Colonic mucosa (tissue), 4 donors: ENCODE measurements at places on chromosomes 3 and 15.

- no peak for DNase-seq
Observed at GRCh38 chr15:65392368-65392767, 14.6 kb upstream of the IGDCC3 start.

GRCh38 chr15:57301307-57301706 lies 75.0 kb upstream of the CGNL1 start:
- DNase-seq: no peak

DNA sequence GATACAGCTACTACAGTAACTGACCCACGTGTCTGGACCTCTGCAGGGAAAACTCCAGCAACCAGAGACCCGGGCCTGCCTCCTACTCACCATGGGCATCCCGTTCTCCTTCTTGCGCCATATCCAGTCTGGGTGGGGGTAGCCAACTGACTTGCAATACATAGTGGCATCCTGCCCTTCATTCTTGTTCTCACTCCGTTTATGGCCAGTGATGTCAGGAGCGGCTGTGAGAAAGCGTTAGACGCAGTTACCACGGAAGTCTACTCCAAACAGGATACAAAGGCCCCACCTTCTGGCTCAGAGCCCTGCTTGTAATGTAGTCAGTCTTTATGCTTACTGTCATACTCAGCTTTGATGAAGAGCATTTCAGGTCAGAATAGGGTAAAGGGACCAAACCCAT lies 59.6 kb downstream of the NPTN start:
- peak; percentile 91 for DNase-seq

GRCh38 chr15:25188551-25189101 lies 233.8 kb downstream of the SNRPN start:
- DNase-seq: no peak

GRCh38 chr3:159151130-159151529 lies 349.3 kb downstream of the MFSD1 start:
- no peak for DNase-seq

- no peak for DNase-seq
Observed at GRCh38 chr15:99819981-99820718, 86.9 kb upstream of the LYSMD4 start.

- DNase-seq: no peak
Observed at GRCh38 chr3:162250782-162251181, 754.2 kb downstream of the OTOL1 start.

- DNase-seq: no peak
Observed at GRCh38 chr15:94610069-94610468, 378.7 kb downstream of the MCTP2 start.

- no peak for DNase-seq
Observed at GRCh38 chr3:47005212-47006144, 26.0 kb downstream of the NBEAL2 start.

GRCh38 chr15:62087671-62088352 lies 21.0 kb downstream of the C2CD4A start:
- DNase-seq: no peak

DNA sequence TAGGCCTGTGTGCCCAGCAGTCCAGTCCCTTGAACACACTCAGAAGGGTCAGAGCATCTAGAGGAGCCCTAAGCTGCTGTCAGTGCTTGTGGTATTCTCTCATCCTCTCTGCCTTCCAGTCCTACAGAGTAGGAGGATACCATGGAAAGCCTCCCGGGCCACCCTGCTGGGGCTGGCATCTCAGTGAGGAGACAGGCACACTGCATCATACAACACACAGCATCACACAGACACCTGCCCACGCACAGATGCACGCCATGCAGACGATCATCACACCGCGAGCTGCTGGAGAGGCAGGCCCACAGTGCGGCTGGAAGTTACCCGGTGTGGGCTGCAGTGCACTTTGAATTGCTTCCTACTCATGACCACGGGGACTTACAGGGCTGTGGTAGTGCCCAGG lies 15.2 kb downstream of the GABRA5 start:
- no peak for DNase-seq

DNA sequence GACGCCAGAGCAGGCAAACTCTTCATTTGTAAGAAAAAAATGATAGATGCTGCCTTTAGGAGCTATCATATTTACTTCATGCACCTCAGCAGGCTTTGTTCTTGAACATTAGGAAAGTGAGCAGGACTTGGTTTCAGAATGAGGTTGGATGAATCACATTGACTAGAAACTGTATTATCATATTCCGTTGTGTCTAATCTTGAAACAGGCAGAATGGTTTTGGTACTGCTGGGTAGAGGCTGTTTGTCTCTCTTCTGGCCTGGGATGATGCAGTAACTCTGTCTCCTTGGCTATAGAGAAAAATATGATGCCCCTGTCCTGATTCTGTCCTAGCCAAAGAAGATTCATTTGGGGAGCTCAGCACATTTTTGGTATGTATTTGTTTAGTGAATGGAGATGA lies 344.2 kb upstream of the GRM7 start:
- no peak for DNase-seq

DNA sequence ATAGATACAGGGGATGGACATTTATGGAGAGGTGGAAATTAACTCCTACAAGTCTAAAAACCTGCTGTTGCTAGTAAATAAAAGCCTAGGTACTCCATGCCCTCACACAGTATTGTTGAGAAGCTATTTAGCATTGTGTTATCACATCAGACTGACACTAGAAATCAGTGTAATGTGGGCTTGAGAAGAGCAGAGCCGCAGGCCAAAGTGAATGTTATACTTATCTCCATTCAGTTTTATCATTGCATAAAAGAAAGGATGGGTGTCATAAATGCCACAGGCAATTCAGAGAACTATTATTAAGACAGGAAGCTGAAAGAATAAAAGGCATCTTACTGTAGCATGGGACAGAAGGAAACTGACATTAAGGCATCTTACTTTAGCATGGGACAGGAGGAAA lies 13.7 kb upstream of the ISLR start:
- DNase-seq: no peak
